CD4-positive, alpha-beta memory T cell (primary cell): ENCODE measurements at places on chromosomes 16 and 17.

GRCh38 chr17:35597604-35598003 lies 10.5 kb downstream of the AP2B1 start:
- no peak for DNase-seq

DNA sequence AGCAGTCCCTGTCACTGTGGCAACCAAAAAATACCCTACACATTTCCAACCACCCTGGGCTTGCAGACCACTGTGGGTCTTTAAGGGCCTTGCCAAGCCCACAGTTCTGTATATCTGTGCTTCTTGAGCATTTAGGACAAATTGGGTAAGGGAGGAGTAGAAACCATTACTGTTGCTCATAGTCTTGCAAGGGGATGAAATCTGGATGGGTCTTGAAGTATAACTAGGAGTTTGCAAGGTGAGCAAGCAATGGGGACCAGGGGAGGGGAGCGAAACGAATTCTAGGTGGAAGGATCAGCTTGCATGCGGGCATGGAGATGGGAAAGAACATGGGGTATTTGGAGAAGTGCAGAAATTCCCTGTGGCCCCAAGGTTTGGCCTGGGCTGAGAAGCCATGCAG lies 202.9 kb downstream of the RAB11FIP4 start:
- no peak for DNase-seq

- no peak for DNase-seq
Measured at GRCh38 chr17:66837885-66838665, 3.2 kb downstream of the CACNG5 start.

DNA sequence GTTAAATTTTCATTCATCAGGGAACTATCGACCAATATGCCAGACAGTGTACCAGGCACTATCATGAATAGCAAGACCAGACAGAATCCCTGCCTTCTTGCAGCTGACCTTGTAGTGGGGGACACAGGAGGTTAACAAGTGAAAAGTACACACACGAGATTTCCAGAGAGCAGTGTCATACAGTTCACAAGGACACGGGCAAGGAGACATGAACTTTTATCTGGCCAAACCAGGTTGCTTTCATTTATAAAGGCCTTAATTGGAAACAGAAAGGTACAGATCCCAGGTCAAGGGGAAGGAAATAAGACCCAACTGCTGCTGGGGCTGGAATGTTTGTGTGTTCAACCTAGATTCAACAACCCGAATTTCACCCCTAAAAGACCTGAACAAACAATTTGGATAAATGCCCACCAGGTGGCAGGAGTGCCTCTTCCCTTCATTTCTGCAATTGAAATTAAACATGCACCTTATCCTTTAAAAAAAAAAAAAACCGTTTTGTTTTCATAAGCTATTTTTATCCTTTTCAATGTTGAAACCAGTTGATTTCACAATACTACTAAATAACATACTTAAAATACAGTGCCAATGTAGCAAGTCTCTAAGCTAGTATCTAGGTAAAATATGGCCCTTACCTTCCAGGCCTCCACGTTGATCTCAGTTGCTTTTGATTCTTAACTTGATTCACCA lies 65.9 kb downstream of the EMP2 start:
- DNase-seq: no peak

DNA sequence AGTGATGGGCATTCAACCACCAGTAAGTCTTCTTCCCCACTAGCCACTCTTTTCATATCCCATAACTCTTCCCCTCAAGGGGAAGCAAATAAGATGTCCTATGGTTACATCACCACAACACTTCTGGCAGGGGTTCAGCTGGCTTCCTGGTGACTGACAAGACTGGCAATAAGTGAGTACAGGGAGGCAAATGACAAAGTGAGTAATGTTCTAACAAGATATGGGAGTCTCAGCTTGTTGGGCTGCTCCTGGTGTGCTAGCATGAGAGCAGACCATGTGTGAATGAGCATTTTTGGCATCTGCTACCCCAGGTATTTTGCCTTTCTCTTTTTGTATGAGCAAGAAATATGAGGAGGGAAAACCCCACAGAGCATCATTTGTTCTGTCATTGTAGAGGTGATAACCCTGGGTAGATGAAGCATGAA lies 9.9 kb downstream of the TMIGD1 start:
- peak; percentile 34 for DNase-seq

DNA sequence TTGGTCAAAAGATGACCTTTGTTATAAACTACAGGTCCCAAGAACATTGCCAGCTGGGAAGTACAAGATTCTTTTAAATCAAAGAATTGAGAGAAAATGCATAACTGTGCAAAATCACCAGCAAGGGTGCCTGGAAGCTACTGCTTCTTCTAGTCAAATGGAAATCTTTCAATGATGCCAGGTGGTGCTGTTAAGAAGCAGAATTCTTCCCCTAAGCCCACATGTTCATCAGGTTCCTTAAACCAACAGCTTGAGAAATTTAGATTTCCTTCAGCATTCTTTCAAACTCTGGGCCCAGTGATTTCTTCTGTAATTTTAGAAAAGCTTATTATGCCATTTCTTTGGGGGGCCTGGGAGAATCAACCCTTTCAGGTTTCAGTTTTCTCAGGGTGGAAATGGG lies 207.8 kb upstream of the WSCD1 start:
- no peak for DNase-seq

DNA sequence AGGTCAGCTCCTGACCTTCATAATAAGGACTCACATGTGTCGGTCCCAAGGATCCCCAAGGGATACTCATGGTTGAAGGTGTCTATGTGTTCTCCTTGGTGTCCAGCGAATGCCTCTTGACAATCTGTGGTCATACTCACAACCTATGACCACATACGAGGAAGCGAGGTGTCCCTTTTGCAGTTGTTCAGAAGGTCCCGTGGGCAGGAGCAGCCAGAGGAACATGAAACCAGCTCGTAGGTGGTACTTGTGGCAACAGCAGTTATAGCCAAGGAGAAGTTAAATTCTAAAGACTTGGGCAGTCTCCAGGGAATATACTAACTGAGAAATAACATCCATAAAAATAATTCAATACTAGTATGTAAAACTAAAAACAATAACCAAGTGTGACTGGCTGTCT lies 685.3 kb downstream of the WWOX start:
- no peak for DNase-seq

DNA sequence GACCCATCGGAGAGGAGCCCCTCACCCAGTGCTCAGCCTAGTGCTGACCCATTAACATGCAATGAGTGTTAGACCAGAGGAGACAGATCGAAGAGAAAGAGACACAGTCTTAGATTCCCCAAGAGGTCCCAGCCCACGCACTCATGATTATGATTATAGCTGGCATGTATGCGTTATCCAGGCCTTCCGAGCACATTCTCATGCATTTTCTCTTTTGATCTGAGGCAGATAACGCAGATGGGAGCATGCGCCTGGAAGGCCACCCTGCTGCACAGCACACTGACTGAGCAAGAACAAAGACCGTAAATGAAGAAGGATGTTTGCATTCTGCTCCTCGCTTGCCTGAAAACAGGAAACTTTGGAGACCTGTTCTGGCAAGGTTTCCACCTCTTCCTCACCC lies 232.7 kb downstream of the SOX9 start:
- DNase-seq: no peak

- DNase-seq: no peak
Measured at GRCh38 chr17:7845359-7846062, 9.4 kb upstream of the TMEM88 start.

GRCh38 chr16:88508376-88508867 lies 55.3 kb downstream of the ZFPM1 start:
- DNase-seq: no peak

DNA sequence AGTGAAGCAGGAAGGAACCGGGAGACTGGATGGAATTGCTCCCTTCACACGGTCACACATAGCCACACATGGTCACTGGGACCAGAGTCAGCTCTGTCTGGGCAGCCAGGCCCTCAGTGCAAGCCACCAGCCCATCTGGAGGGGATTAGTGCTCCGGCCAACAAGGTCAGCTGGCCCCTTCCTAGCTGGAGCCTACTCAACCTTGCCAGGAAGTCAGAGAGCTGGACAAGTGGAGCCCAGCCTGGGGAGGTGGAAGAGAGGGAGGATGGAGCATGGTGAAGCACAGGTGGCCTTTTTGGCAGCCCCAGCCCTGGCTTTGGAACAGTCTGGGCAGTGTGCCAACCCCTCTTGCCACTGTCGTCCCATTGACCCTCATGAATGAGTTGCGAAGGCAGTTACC lies 3.7 kb upstream of the CACNA1G start:
- no peak for DNase-seq

DNA sequence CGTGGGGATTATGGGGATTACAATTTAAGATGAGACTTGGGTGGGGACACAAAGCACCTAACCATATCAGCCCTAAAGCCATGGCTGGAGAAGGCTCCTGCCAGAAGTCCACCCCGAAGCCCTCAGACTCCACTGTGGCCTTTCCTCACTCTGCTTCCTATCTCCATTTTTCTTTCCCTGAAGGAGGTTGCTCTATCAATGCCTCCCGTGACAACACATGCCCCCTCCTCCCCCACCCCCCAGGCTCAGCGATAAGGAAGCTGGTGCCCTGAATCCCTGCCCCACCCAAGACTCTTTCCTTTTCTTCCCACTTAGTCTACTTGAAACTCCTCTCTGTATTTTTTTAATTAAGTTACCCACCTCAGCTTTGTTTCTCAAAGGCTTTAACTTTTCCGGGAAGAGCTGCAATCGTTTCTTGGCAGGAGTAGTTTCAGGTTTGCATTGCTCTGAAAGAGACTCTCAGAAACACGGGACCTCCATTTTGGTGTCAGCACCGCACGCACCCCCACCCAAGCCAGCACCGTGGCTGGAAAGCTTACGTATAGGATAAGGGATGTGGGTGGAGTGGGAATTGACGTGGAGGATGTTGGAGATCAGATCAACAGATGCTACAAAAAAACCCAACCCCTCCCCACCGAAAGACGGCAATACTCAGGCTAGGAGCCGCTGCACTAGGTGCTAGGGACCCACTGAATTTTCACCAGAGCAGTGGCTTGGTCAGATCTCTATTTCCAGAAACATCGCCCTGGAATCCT lies 15.2 kb upstream of the CA4 start:
- peak; percentile 38 for DNase-seq

DNA sequence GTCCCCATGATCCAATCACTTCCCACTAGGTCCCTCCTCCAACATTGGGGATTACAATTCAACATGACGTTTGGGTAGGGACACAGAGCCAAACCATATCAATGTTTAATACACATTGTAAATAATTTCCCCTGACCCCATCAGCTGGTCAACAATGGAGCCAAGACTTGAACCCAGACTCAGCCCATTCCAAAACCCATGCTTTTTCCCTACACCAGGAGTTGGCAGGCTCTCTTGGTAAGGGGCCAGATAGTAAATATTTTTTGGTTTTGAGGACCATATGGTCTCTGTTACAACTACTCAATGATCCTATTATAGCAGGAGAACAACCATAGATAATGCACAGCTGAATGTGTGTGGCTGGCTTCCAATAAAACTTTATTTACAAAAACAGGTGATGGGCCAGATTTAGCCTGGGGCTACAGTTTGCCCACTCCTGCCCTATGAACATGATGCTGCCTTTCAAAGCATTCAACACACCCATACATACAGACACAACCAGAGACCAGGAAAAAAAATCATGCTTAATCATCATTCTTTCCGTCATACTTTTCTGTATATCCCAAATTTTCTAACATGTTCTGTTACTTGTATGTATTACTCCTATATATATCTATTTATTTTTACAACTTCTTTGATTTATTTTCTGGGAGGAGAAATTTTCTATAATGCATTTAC lies 22.1 kb upstream of the MSI2 start:
- no peak for DNase-seq

GRCh38 chr16:69396187-69397061 lies 10.6 kb upstream of the TERF2 start:
- DNase-seq: peak; percentile 68

DNA sequence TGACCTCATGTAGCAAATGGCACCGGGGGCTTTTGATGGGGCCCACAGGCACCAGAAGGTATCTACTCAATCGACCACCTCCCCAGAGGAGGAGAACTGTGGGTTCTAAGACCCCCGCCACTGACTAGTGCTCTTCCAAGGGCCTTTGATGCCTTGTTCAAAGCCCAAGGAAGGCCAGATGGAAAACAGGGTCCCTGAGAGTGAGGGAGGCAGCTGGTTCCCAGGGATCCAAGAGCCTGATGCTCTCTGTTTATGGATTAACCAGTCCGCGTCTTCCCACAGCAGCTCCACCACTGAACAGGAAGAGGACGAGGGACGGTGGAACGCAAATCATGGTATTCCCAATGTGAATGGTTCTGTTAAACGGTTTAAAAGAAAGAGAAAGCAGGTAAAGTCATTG lies 7.6 kb downstream of the PHB1 start:
- no peak for DNase-seq

- DNase-seq: no peak
Measured at GRCh38 chr17:81273698-81274470, 21.2 kb downstream of the SLC38A10 start.

DNA sequence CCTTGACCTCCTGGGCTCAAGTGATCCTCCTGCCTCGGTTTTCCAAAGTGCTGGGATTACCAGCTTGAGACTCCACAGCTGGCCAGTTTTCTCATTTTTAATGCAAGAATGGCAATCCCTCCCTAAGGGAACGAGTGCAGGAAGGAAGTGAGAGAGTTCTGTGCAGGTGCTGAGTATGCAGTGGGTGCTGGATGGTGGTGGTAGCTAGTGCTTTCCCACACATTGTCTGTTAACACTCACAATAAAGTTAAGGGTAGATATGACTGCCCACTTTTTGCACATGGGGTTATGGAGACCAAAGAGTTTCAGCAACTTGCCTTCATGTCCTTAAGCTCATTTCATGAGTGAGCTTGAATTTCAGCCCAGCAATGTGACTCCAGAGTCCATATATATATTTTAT lies 18.5 kb downstream of the RGS9 start:
- DNase-seq: no peak

DNA sequence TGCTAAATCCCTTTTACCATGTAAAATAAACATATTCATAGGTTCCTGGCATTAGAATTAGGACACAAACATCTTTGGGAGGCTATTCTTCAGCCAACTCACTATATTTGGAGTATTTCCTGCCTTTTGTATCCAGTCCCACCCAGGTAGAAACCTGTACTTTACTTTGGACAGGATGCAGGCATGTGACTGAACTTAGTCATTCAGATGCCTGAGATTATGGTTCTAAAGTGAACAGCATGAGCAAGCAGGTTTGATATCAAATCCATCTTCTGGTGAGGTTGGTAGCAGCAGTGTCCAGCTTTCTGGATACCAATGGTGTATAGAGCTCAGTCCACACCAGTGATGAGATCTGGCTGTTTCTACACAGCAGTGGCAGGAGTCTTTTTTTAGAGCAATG lies 20.2 kb downstream of the CA10 start:
- no peak for DNase-seq

DNA sequence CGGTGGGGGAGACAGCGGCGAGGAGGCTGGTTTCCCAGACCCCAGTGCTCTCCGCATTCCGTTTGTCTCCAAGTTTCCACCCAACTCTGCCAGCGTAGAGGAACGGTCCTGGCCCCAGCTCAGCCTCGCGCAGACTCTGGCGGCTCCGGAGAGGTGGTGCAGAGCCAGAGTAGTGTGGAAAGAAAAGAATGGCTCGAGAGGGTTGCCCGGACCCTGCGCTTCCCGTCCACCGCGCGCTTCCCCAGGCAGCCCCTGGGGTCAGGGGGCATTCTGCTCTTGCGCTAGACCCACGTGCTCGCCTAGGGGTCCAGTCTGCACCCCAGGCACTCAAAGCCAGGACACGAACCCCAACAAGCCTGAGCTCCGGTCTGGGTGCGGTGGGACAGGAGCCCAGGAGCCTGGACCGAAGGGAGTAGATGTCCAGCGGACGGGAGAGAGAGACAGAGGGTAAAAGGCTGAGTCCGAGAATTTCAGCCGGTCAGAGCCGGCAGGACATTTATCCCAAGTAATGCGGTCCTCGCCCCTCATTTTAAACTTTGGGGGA lies 3.8 kb downstream of the PMP22 start:
- DNase-seq: no peak

GRCh38 chr17:7130621-7131422 lies 16.2 kb upstream of the ASGR2 start:
- no peak for DNase-seq
